Kidney capillary endothelial cell (primary cell): ENCODE measurements at places on chromosomes 16 and 17.
A peak's percentile ranks its signal among the peaks of the same experiment; 100 is the strongest.

GRCh38 chr16:67764158-67764667 is 42.1 kb downstream of the RANBP10 start:
- DNase-seq = no peak

DNA sequence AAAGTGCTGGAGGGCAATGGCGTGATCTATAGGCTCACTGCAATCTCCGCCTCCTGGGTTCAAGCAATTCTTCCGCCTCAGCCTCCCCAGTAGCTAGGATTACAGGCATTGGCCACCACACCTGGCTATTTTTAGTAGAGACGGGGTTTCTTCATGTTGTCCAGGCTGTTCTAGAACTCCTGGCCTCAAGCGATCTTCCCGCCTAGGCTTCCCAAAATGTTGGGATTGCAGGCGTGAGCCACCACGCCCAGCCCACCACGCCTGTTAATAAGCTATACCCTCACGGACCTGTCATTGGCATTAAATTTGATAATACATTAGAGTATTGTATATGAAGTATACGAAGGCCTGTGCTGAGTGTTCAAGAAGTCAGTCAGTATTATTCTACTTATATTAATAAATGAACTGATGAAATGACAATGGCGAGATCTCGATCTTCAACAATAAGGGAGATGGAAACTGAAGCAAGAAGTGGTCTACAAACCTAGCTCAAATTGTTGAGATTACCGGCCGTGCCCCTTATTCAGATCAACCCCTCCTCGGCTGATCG is 818 bp upstream of the BCAS3 start:
- no peak for DNase-seq

- no peak for DNase-seq
These were observed 144.6 kb downstream of the DNAH9 start for GRCh38 chr17:11742886-11743285.

GRCh38 chr17:14201021-14201987 is 35.4 kb downstream of the CDRT15 start:
- no peak for DNase-seq

DNA sequence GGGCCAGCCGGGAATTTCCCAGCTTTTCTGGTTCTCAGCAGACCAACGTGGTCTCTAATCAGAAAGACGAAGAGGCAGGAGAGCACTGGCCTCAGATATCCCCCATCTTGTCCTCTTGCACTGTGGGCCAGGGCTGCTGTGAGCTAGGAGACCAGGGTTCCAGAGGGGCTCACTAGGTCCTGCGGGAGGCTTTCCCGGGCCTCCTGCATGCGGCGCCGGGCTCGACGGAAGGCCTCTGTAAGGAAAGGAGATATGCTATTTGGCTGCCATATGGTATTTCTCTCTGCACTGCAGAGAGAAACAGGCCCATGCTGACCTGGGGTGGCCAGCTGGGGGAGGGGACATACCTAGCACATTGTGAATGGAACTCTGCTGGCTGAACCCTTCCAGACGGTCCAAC is 13.1 kb downstream of the MKS1 start:
- DNase-seq = no peak

GRCh38 chr16:87101903-87102302 is 215.3 kb downstream of the C16orf95 start:
- no peak for DNase-seq

DNA sequence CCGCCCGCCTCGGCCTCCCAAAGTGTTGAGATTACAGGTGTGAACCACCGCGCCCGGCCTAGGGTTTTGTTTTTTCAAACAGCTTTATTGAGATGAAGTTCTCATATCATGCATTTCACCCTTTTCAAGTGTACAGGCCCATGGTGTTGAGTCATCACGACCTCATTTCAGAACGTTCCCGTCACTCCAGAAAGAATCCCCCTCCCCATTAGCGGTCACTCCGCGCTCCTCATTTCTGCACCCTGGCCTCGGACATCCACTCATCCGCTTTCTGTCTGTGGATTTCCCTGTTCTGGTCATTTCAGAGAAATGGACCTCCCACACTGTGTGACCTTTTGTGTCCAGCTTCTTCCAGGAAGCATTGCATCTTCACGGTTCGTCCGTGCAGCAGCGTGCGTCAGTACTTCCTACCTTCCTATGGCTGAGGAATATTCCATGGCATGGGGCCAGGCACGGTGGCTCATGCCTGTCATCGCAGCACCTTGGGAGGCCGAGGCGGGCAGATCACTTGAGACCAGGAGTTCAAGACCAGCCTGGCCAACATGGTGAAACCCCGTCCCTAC is 135.2 kb upstream of the GSE1 start:
- peak; percentile 44 for DNase-seq

DNA sequence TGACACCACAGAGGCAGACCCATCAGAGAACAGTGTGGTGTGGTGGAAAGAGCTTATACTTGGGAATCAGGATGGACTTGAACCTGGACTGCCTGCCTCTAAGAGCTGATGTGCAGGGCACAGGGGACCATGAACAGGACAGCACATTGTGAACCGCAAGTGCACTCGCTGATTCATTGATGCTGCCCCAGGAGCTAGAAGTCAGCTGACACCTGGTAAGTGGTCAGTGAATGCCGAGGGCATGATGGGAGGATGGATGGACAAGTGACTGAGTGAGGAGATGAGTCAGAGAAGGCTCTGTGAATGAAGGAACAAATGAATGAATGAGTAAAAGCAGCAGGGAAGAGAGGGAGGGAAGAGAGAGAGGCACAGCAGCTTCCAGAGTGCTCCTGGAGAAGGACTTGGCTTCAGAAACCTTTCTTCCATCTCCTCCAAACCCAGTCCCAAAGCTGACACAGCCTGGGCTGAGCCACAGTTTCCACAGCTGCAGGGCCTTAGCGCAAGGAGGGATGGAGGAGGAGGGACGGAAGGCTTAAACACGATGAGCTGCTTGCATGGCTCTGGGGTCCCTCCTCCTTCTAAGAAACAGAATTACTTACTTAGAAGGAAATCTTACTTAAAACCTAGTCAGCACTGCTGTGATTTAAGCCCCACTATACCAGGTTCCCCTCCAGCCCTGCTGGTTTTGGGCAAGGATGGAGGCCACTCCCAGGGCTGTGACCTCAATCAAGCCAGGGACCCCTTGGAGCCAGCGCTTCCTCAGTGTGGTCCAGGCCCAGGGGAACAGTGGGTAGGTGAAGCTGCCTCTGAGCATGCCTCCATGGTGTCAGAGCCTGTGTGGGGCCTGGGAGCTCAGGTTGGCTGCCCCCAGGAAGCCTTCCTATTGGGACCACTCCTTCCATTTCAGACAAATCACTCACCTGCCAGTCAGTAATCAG is 184.6 kb downstream of the TMEM132E start:
- no peak for DNase-seq

DNA sequence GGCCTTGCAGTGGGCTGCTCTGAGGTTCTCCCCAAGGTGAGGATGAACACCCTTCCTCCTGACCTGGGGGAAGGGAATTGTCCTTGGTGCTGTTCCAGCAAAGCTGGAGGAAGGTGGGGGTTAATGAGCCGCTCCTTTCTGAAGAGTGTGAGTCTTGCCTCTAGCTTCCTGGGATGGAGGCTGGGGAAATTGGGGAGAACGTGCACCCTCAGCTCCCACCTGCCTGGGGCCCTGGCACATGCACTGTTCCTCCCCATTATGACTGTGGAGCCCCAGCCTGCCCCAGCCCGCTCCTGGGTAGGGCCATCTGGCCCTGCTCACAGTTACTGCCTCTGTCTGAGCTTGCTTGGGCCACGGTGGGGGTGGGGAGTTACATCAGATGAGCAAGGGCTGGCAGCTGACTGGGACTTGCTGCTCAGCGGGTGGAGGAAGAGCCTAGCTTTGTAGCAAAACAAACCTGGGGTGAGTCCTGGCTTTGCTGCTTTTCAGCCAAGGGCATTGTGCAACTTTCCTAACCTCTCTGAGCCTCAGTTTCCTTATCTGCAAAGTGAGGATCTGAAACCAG is 11.1 kb downstream of the TNS4 start:
- no peak for DNase-seq

DNA sequence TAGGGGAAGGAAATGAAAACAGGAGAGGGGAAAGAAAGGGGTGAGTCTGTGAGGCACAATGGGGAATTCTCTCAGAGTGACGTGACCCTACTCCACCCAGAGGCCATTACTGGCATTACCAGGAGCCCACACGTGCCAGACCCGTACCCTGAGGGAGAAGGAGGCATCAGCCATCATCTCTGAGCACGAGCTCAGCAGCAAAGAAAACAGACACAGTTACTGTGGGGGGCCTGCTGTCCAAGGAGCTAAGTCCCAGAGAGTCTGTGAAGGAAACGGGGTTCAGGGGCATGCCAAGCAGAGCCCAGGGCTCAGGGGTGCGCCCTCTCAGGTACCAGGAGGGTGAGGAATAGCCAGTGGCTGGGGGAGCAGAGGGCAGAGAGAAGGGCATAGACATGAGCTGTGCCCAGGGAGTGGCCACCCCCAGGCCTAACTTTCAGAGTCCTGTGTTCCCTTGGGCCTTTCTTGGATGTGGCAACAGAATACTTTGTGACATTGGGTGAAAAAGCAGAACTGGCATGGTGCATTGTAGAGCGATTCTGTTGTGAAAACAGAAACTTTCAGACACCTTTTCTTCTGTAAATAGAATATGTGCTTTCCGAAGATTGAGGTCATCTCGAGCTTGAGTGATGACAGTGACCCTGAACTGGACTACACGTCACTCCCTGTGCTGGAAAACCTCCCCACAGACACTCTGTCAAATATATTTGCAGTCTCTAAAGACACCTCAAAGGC is 11.3 kb downstream of the TAF1C start:
- no peak for DNase-seq

DNA sequence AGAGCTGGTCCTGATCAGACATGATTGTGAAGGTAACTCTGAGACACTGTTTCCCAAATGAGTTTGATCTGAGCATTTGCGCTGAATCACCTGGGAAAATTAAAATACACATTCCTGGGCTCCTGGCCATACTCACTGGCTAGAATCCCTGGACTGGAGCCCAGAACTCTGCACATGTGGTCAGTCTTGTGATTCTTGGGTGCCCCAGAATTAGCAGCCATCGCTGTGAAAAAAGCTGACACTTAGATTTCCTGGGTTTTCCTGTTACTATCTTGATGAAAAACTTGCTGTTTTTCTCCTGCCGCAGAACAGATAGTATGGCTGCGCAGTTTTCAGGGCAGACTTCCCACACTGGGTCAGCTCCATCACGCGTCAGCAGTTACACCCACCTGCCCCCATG is 24.6 kb downstream of the NECAB2 start:
- no peak for DNase-seq

DNA sequence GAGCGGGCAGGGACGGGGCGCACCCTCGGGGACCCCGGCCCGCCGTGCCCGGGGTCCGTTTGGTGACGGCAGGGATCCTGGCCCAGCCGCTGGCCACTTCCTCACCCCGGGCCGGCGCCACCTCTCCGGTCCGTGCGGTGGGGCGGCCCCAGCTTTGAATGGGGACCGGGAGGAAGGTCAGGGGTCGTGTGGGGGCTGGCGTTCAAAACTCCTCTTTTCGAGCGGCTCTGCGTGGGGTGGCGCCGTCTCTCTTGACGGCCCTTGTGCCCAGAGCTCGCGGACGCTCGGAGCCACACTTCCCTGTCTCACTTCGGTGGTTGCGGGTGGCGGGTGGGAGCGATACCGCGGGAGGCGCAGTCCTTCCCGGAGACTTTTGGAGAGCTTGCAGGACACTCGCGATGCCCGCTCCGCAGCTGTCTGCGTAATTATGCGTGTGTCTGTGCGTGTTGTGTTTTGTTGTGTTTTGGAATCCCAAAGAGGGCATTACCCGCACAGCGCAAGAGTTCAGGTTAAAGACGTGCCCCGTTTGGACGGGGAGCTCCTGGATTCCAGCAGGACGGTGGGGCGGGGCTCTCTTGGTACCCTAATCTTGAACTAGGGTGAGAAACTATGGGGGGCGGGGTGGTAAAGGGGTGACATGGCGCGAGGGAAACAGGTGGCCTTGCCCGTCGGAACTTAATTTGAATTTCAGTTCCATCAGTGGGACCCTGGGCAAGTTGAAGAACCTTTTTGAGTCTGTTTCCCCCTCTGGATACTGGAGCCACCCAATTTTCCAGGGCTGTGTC is 637 bp downstream of the PLCG2 start:
- DNase-seq = peak; percentile 24

GRCh38 chr16:73021866-73022495 is 25.9 kb downstream of the ZFHX3 start:
- DNase-seq = no peak

DNA sequence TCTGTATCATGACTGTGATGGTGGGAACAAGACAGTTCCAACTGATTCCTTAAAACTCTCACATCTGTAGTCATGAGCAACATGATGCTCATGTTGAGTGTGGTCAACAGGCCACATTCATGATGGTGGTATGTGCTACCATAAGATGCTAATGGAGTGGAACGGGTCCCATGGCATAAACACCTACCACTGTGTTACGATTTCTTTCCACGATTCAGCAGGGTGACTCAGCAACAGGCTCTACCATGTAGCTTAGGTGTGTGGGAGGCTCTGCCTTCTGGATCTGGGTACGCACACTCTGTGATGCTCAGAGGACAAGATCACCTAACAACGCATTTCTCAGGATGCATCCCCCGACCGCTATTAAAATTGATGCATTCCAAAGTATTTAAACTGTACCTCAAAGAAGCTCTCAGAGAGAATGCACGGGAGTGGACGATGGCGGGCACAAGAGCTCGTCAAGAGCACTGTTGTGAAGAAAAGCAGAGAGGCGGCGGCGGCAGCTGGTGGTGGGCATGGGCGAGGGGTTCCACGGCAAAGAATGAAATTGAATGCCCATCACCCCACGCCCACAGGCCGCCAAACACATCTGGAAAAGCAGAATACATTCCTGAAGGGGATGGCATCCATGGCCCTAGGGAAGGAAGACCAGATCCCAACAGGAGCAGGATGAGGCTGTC is 133.3 kb downstream of the ZNF778 start:
- DNase-seq = no peak

- DNase-seq = no peak
These were observed 58.0 kb downstream of the AIPL1 start for GRCh38 chr17:6376931-6377361.

GRCh38 chr16:54102888-54103866 is 183.4 kb downstream of the IRX3 start:
- DNase-seq = no peak

DNA sequence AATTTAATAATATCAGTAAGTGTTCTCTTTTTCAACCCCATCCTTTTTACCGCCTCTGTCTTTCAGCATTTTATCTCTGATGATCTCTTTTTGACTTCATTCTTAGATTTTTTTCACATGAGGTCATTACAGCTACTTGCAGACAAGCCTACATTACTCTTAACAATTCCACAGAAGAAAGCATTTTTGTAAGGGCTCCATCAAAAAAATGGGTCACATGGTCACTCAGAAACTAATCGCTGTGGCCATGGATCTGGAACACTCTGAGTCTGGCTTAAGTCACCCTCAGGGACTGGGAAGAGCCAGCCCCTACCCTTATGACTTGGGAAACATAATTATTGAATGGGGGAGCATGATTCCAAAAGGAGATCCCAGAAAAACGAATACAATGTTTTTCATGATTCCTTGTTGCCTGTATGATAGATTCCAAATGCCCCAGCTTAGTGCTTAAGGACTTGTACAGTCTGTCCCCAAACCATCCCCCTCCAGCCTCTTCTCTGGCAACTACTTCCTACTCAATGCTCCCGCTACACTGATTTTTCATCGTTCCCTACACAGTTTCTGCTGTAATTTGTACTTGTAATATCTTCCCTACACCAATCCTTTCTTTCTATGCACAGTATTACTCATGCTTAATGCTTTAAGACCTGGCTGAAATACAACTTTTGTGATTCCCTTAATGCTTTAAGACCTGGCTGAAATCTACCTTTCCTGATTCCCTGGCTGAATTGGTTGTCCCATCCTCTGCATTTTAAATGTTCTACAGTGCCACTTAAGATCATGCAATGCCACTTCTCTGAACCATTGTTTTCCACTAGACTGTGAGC is 457.8 kb downstream of the HS3ST4 start:
- no peak for DNase-seq
